ENCODE measurements at places on chromosomes 5 and 9.

- no peak for DNase-seq
These were observed 319.3 kb upstream of the ZNF608 start for GRCh38 chr5:125065741-125066140.

DNA sequence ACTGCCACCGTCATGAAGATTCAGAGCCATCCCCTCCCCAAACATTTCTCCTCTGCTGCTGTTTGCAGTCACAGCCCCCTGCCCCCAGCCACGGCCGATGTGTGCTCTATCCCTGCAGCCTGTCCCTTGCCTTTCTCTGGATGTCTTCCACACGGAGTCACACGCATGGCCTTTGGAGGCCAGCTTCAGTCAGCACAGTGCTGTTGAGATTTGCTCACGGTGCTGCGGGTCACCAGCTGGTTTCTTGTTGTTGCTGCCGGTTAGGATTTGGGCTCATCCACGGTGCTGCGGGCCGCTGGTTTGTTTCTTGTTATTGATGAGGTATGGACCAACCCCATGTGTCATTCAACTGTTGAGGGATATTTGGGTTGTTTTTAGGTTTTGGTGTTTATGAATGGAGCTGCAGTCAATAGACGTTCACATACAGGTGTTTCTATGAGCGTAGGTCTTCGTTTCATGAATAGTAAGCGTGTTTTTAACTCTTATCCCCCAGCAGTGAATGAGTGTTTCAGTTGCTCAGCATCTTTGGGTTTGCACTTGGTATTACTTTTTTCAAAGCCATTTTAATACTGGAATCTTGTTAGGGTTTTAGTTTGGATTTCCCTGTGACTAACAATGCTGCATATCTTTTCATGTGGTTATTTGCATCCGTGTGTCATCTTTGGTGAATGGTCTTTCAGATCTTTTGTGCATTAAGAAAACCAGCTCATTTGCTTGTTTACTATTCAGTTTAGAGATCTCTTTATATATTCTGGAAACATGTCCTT, 57.6 kb downstream of the AHRR start:
- no peak for DNase-seq

DNA sequence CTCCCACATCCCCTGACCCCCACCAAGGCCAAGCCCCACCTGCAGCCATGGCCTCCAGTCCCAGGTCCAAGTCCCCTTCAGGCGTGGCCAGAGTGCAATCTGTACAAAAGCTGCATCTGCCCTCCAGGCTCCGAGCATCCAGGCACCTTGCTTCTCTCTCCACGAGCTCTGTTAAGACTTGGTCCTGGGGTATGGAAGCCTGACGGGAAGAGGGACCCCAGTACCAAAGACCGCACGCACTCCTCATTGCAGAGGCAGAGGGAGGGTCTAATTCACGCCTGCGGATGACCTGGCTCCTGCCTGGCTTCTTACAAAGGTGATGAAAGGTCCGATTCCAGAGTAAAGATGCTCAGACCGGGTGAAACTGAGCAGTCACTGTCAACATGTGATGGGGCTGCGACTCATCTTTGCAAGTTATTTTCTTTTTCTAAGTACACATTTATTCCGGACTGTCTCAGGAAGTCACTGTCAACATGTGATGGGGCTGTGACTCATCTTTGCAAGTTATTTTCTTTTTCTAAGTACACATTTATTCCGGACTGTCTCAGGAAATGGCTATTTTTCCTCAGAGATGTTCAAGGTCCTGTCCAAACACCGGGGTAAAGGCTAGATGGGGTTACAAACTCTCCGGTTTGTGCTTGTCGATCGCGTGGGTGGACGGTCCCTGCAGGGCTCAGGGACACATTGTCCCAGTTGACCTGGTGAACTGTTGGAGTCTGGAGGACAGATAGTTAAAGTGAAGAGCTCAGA, 252.0 kb upstream of the IRX4 start:
- DNase-seq = no peak

DNA sequence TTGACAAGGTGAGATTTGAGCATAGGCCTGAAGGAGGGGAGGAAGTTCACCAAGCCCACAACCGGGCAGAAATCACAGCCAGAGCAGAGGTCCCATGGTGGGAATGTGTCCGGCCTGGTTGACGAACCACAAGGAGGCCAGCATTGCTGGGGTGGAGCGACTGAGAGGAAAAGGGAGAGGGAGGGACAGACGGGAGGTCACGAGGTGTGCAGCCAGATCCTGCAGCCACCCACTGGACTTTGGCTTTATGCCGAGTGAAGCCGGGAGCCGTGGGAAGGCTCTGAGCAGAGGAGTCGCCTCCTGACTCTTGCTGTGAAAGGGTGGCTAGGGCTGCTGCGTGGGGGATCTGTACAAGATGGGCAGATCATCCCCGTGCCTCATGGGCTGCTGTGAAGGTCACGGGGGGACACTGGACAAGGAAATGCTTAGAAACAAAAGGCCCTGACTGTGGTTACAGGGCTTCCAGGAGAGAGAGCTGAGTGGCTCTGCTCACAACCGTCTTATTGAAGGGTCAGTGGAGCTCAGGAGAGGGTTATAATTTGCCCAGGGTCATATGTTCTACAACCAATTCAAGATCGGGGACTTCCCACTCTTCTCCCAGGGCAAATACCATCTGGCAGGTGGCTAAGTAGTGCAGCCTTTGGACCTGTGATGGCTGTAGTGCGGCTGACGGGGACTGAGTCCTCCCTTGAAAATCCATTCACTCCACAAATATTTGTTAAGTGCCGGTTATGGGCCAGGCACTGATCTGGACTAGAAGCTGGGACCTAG, 15.6 kb upstream of the CD74 start:
- peak; percentile 63 for DNase-seq

DNA sequence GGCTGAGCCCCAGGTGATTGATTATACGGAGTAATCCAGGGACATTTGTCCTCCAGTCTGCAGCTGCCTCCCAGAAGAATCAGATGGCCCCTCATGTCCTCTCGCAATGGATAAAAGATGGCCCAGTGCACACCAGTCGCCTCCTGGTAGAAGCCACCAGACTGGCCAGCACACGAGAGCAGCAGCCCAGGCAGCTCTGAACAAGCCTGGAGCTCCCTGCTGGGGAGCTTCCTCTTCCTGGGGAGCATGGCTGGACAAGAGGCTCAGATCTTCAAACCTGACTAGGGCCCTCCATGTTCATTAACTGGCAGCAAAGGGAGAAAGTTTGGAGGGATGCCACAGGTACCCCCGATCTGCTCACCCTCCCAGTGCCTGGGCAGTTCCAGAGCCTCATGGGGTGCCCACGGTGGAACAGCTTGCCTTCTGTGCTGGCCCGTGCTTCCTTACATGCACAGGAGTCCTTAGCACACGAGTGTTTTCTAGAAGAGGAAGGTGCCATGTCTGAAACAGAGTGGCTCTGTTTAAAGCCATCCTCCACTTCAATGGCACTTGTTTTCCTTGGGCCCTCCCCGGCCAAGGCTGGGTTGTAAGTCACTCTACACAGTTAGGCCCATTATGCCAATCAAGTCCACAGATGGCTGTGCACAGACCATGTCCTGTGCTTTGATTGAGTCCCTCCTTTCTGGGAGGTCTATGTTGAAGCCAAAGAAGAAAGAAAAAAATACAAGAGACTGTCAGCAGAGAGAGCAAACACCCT, 75.6 kb downstream of the PRRT1B start:
- DNase-seq = no peak

- DNase-seq = no peak
These were observed 83.8 kb downstream of the PRDM9 start for GRCh38 chr5:23591250-23591649.

GRCh38 chr5:62720031-62720441, 141.4 kb downstream of the LRRC70 start:
- peak; percentile 64 for DNase-seq

DNA sequence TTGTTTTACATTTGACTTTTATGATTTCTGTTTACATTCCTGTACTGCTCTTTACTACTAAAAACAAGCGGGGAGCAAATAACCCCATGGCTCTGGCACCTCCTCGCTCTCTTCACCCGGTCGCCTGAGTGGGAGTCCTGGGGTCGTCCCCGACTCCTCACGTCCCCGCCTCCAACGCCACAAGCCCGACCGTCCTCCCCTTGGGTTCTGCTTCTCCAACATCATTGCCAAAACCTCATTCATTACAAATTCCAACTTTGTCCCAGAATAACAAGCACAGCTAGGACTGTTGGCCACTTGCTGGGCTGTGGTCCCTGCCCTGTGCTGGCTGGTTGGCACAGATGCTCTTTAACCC, 35.1 kb downstream of the MRPL36 start:
- DNase-seq = no peak

GRCh38 chr5:14144586-14145434, 1.7 kb downstream of the TRIO start:
- DNase-seq = peak; percentile 92

- no peak for DNase-seq
These were observed 63.7 kb downstream of the SHOC1 start for GRCh38 chr9:111730937-111731567.

- peak; percentile 12 for DNase-seq
These were observed 746.1 kb upstream of the MEF2C start for GRCh38 chr5:89628876-89629635.

- no peak for DNase-seq
These were observed 143.3 kb upstream of the ADAMTSL1 start for GRCh38 chr9:18330401-18331309.

DNA sequence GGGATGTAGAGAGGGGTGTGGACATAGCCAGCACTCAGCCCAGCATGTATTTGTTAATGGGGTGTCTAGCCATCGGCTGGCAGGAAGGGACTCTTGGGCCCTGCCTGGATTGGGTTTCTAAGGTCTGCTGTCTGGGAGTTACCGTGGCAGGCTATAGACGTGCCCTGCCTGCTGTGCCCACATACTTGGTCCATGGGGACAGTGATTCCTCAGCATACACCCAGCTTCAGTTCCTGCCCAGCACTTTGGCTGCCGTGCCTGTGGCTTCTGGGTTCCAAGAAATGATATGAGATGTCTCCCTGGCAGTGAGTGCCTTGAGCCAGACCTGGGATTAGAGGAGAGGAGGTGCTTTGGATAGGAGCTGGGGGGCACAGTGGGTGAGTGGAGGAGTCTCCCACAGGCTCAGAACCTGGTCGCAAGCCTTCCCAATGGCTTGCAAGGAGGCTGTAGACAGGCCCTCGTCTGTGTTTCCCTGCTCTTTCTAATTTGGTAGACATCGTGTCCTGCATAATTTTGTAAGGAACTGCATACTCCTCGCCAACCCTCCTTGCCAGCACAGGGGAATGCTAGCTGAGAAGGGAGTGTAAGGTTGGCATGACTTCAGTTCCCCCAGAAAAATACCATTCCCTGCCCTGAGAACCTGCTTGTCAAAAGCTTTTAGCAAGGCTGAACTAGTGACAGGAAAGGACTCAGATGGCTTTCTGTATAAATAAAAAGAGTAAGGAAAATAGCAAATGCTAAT, 287.9 kb downstream of the ZSWIM6 start:
- no peak for DNase-seq

GRCh38 chr5:89081360-89081759, 198.4 kb upstream of the MEF2C start:
- DNase-seq = no peak

DNA sequence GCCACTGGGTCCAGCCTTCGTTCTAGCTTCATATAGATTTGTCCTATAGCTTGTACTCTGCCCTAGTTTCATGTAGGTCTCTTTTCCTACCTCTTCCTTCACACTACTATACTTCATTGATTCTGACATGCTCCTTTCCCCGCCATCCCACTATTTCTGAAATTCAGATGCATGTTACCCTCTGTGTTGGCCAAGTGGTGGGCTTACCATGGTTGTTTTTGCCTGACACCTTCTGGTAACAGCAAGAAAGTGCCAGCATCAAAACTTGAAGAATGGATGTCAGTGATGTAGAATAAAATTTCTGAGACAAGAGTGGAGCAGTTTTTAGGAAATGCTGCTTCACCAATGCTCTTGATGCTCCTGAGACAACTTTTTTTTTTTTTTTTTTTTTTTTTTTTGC, 19.5 kb upstream of the SERINC5 start:
- peak; percentile 45 for DNase-seq

GRCh38 chr9:87181670-87182069, 234.4 kb upstream of the GAS1 start:
- no peak for DNase-seq

- no peak for DNase-seq
These were observed 42.4 kb upstream of the TMEM250 start for GRCh38 chr9:136160995-136161610.

DNA sequence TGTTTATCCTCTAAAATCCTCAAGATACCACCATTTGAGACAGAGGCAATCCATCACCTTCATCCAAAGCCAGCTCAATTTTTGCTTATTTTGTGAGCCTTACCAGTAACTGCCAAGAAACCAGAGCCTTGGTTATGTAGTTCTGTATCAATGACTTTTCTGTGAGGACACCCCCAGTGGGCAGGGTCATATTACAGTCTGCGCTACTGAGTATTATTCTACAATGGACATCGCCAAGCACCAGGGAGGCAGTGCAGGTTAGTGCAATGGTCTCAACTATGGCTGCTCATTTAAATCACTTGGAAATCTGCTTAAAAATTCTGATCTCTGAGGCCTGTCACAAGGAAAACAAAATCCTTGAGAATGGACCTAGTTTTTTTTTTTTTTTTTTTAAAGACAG, 90.5 kb upstream of the NIPAL4 start:
- no peak for DNase-seq

DNA sequence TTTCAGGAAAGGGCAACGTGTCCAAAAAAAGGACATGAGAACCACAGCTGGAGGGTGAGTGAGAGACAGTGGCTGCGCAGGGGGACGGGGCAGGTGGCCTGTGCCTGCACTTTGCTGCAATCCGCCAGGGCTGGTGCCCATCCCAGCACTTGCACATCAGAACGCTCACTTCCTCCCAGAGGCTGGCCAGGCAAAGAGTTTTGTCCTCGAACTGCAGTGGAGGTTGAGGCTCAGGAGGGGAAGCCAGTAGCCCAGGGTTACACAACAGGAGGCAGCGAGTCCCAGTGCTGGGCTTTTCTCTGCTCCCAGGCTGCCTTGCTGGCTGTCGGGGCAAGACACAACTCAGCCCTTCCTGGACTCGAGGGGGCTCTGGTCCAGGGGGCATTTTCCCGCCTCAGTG, 33.1 kb downstream of the CRB2 start:
- DNase-seq = no peak

GRCh38 chr5:34487956-34488355, 168.2 kb upstream of the RAI14 start:
- DNase-seq = no peak

DNA sequence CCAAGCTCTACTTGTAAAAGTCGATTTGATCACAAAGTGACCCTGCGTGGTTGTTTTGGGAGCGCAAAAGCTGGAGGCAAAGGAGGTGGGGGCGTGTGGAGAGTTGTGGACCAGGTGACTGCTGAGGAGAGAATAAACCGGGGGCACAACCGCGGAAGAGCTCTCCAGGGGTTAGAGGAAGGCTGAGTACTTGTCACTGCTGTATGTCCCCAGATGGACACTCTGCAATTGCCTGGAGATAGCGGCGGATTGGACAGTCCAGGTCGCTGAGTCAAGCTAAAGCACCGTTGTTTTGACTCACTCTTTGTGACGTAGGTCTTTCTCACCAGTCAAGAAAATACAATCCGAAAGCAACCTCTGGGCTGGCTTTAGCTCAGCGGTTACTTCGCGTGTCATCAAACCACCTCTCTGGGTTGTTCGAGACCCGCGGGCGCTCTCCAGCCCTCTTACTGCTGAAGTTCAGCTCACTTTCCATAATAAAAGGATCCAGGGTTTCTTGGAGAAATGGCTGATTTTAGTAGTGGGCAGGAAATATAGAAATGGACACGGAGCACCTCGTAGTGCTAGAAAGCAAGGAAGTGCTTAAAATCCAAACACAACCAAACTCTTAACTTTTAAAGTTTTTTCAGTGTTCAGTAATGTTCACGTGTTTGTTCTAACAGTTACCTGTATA, 25.7 kb downstream of the ZMAT2 start:
- DNase-seq = peak; percentile 27

- DNase-seq = no peak
These were observed 158.0 kb downstream of the DEPDC1B start for GRCh38 chr5:60541980-60542379.

Data from T47D (cell line).